Renal cortex interstitium (tissue), 15 donors: ENCODE measurements at places on chromosomes 12 and 14. TPM values are rescaled to one million over a fixed set of nuclear protein-coding genes. Genes with fewer than 3 reads are reported as not detected.

GRCh38 chr14:63705561-63706070, 22.2 kb downstream of the SGPP1 start:
- no peak for DNase-seq

- no peak for DNase-seq
Observed at GRCh38 chr14:68552602-68553001, 240.3 kb downstream of the ZFP36L1 start.

DNA sequence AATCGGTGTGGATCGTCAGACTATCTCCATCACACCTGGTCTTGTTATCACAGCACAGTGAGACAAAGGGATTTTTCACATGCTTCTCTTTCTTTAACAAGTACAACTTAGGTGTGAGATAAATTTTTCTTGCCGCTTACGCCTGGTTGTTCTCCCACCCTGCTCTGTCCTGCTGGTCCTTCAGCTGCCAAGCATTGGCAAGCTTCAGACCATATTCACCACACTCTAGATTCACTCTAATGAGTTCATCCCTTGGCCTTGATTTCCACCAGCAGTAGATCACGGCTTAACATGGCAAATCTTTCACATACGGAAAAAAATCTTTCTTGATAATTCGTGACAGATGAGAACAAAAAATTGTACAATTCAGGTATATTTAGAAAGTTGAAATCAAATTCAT, 33.5 kb downstream of the RHOJ start:
- DNase-seq, result no peak

DNA sequence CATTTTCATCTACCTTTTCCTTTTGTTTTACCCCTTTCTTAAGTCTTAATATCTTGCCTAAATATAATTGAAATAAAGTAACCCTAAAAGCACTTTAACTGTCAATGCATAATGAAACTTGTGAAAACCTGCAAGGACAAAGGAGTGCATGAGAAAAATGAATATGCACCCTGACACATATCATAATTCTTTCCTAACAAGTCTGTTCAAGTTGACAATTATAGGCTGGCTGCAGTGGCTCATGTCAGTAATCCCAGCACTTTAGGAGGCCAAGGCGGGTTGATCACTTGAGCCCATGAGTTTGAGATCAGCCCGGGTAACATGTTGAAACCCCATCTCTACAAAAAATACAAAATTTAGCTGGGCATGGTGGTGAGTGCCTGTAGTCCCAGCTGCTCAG, 65.4 kb downstream of the FGD6 start:
- no peak for DNase-seq

GRCh38 chr12:80622271-80622670, 85.2 kb upstream of the MYF6 start:
- no peak for DNase-seq

The SLC5A8 gene
- polyA plus RNA-seq, result 28.2 TPM

- no peak for DNase-seq
Observed at GRCh38 chr12:75656210-75656609, 144.8 kb upstream of the KRR1 start.

- no peak for DNase-seq
Observed at GRCh38 chr12:9881246-9881645, at the start of gene KLRF2. Gene KLRF2 (plus strand): TSS chr12:9881489. CDS start chr12:9881596, 107 bp downstream.

- DNase-seq, result no peak
Observed at GRCh38 chr12:94768398-94769046, 118.2 kb upstream of the TMCC3 start.

DNA sequence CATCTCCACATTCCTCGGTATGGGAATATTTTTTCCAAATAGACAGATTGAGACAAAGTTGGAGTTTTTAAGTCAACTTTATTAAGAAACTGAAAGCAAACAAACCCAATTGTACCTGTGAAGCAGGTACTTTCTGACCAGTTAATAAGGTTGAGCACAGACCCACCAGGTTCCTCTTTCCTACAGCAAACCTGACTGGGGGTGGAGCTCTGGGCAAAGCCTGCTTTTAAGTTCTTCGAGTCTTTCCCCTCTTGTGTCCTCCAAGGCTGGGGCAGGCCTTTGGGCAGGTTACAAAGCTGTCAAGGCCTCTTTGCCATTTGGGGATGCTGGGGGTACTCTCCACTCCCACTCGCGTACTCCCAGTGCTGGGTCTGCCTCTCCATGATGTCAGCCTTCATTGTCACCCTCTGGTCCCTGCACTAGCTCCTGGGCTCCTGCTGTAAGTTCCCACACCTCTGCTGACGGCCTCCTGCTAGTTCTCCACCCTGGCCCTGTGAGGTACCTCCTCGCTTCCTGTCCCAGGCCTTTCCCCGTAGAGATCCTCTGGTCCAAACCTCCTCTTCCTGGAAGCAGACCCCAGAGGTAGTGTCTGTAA, 3.2 kb downstream of the KCNH3 start:
- no peak for DNase-seq

The C12orf76 gene
- polyA plus RNA-seq, result 31.0 TPM

DNA sequence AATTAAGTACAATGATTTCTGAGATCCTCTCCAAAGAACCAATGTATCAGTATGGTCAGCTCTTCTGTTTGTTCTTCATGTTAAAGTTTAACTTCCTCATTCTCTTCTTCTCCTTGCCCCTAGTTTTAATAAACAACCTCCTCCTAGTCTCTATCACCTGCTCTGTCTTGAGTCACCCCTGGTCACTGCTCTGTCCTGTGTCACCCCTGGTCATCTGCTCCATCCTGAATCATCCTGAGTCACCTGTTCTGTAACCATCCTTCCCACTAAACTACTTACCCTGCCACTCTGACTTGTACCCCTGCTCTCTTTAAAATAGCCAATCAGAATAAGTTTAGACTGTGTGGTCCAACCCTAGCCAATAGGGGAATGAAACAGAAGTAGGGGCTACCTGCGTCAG, 100.5 kb downstream of the ALG10B start:
- no peak for DNase-seq

The DPY19L2 gene
- 66.4 TPM for polyA plus RNA-seq

GRCh38 chr14:105196265-105196960, 15.3 kb upstream of the NUDT14 start:
- DNase-seq, result no peak

DNA sequence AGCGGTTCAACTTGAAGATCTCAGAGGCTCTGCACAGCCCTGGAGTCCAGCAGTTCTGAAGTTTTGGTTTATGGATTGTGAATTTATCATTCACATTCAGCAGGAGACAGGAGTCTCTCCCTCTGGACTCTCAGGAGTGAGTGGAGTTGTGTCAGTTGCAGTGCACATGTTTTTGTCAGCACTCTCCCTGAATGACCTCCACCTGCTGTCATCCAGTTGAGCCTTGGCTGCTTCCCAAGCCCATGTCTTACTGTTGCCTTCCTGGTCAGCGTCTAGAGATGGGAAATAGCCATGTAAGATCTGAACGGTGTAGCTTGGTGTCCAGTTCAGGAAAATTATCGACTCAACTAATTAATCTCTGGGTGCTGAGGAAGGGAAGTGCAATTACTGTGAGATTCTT, 133.2 kb downstream of the PRKCH start:
- no peak for DNase-seq

- DNase-seq, result no peak
Observed at GRCh38 chr12:117313926-117314325, 47.5 kb downstream of the NOS1 start.

DNA sequence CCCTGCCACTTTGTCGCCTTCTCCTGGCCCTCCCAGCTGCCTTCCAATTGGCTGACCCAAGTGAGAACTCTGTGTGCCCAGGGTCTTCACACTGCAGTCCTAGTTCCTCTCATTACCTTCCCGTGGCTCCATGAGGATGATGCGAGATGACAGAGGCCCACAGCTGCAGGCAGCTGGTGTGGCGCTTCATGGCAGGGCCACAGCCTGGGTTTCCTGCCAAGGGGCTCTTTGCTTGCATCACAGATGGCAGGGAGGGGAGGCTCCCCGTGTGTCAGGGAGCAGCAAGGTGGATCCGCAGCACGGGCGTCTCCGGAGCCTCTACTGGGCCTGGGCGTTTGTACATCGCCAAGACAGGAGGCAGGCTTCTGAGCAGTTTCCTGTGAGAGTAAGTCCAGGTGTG, 28.9 kb downstream of the DEGS2 start:
- no peak for DNase-seq

DNA sequence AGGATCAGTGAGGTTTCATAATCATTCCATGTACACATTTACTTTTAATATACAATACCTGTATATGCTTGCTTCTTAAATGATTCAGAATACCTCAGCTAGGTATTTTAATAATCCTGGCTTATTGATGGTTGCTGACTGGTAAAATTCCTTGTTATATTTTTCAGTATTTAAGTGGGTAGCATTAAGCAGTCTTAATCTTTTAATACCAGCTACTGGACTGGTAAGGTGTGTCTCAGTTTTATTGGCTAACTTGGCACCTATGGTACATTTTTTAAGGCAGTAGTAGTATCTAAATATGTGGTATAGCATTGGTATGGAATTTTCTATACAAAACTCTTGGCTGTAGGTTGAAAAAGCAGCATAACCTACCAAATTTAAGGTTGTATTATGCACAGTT, 96.6 kb downstream of the RAD52 start:
- DNase-seq, result no peak

DNA sequence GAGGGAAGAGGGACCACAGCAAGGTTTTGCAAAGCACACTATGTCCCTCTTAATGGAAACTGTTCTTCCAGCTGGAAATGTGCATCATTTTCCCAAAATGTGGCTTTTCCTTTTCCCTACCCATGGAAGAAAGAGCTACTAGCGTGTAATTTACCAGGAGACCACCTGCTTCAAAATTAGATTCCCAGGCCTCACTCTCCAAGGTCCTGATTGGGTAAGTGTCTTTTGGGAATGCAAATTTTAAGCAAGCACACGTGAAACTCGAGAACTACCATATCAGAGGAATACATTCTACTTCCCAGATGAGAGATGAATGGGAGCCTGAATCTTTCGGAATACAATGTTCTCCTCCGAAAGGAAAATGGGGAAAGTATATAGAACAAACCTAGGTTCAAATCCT, 201.6 kb upstream of the NOS1 start:
- no peak for DNase-seq

The RHOJ gene
- polyA plus RNA-seq, result 20.8 TPM

GRCh38 chr12:28611449-28611848, 421.2 kb downstream of the CCDC91 start:
- DNase-seq, result no peak

DNA sequence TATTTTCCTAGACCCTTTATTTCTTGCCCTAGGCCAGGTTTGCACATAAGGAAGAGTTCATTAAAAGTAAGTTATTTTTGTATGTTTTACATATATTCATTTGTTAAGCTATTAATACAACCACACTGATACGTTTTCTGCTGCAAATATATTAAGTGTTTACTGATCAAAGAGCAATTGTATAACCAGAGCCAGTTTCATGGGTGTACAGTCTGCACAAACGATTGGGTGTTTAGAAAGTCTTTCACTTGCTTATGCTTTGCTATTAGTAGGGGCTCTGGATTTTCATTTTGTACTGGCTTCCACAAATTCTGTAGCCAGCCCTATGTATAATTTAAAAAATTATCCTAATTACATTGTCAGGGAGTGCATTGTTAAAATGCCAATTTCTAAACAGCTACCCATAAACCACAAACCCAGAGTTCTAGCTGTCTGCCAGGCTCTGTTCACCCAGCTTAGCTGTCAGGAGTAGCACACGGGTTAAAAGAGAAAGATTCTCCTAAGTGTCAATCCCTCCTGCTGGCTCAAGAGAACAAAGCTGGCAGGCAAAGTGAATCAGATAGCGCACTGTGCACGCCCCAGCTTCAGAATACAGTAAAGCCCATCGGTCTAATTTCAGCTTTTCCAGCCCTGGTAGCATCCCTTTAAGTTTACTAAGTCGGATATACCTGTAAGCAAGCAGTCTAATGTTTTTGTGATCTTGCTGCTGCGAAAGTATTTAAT, 151.0 kb upstream of the LMO3 start:
- no peak for DNase-seq

The KRT78 gene
- not detected for polyA plus RNA-seq

The DPPA3 gene
- not detected for polyA plus RNA-seq

DNA sequence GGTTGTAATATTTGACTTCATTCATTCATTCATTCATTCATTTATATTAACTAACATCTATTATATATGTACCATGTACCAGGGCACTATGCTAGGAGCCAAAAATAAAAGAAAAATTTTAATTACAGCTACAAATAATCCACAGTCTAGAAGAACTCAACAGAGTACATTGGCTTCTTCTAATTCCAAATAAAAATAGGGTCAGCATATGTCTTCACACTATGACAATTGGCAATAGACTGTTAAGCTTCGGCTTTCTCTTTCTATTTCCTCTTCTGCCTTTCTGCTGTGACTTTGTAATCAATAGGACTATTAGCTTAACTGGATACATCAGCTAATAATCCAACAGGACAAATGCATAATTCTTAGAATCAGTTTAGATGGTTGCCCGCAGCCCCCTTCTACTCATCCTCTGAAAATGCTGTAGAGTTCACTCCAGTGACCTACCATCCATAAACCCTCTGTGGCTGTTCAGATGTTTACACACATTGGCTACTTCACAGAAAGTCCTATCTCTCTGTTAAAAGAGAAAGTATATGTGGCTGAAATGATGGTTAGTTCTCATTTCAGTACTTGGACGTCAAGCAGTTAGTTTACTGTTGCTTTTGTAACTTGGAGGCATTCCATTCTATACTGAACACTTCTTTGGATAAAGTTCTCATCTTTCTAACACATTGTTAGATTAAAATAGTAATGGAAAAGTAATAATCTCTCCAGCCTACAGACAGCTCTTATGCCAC, 445.5 kb upstream of the GARIN6 start:
- no peak for DNase-seq

DNA sequence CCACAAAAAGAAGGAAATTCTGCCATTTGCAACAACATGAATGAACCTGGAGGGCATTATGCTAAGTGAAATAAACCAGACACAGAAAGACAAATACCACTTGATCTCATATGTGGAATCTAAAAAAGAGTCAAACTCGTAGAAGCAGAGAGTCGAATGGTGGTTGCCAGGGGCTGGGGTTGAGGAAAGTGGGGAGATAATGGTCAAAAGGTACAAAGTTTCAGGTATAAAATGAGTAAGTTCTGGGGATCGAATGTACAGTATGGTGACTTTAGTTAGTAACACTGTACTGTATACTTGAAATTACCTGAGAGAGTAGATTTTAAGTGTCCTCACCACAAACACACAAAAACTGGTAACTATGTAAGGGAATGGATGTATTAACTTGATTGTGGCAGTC, 129.4 kb downstream of the PPM1H start:
- DNase-seq, result no peak

DNA sequence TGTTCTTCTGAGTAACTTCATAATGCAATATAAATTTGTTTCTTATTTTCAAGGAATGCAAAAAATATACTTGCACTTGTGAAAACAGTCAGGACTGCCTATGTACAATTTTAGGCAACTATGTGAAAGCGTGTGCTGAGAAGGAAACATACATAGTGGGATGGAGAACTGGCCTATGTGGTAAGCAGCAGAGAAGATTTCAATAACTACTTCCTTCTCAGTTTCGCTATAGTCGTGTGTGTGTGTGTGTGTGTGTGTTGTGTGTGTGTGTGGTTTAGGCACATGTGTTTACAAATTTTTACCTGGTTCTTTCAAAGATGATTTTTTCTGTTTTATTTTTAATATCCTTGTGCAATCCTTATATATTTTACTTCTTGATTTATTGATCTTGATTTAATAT, 211.8 kb downstream of the LRRK2 start:
- no peak for DNase-seq

- no peak for DNase-seq
Observed at GRCh38 chr14:32038876-32039275, 38.2 kb upstream of the ARHGAP5 start.

The ZNF84 gene
- polyA plus RNA-seq, result 63.0 TPM

GRCh38 chr12:98896938-98897337, 251.8 kb downstream of the APAF1 start:
- no peak for DNase-seq
